ENCODE measurements at places on chromosomes 1 and 21.

GRCh38 chr1:26550946-26551345, 21.4 kb downstream of the RPS6KA1 start:
- DNase-seq: no peak

GRCh38 chr1:97164276-97164639, 442.7 kb downstream of the PTBP2 start:
- DNase-seq: no peak

DNA sequence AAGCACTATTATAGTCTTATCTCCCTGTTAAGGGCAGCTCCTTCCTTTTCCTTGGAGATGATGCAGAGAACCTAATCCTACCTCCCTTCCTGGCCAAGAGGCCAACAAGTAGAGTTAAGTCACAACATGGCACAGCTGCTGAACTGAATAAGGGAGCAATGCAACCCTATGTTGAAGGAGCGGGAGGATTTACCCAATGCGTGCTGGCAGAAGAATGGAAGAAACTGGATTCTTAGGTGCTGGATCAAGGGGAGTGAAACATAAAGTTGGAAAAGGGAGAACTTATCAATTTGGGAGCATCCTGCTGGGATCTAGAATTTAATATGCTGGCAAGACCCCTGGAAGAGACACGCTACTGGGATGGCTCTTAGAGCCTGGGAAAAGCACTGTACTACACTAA, 12.0 kb upstream of the HUNK start:
- no peak for DNase-seq

- no peak for DNase-seq
Measured at GRCh38 chr1:154253671-154254070, 18.8 kb upstream of the HAX1 start.

DNA sequence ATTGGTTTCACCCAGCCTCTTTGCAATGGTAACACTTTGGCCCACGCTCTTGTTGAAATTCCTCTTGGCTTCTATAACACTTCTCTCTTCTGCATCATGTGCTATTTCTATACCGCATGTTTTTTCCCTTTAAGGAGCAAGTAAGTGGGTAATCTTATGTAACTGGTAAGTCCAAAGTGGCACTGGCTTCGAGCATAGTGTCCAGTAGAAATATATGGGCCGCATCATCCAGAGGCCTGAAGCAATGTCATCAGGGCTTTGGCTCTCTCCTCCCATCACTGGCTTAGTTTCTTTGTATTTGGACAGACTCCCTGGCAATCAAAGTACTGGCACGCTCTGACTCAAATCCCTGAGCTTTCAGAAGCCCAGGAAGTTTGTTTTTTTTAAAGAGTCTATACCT, 17.5 kb downstream of the CHML start:
- DNase-seq: no peak

DNA sequence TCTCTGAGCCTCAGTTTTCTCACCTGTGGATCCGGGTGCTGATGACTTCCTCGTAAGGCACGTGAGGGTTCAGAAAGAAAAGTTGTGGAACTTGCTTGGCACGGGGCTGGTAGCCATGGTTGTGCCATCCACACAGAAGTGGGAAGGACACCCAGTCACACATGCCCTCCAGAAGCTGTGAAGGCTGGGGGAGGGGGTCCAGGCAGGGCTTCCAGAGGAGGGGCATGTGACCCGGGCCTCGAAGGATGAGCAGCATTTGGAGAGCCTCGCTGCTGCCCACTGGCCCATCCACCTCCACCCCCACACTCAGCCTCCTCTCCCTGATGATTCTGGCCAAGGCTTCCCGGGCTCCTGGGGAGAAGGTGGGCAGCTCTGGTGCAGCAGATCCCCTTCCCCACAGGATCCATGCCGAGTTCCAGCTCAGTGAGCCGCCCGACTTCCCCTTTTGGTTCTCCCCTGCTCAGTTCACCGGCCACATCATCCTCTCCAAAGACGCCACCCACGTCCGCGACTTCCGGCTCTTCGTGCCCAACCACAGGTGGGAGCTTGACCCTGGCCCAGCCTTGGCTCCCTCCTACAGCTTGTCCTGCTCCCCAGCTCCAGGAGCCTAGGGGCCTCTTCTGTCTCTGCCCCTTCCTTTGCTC, 9.4 kb downstream of the SELENON start:
- DNase-seq: no peak

DNA sequence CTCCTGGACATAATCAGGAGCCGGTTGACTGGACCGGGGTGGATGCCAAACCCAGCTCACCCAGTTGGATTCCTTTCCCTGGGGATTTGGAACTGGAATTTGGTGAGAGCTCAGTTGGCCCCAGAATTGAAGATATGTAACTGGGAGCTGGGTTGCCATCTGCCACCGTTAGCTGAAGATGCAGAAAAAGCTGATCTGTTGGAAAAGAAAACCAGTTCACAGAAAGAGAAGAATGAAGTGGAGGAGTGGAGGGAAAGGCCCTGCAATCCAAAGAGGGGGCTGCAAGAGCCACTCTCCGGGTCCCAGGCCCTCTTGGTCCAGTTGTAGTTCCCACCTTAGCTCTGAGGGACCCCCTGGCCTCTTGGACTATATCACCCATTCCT, 16.0 kb downstream of the TEX35 start:
- no peak for DNase-seq

DNA sequence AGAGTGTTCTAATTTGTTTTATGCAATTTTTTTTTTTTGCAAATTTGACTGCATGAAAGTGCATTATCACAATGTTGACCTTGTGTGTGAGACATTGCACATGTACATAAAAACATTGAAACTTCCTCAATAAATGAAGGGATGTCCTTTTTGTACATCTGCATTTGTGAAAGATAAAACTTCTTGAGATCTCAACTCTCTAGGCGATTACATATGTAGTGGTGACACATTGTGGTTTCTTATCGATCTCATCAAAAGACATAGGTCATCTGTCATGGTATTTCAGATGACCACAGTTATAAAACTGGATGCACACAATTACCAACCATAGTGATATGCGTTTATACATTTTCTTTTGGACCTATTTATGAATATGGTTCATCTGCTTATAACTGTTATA, 35.6 kb upstream of the C21orf91 start:
- DNase-seq: no peak

GRCh38 chr1:30412241-30413110, 310.9 kb downstream of the MATN1 start:
- peak; percentile 14 for DNase-seq

DNA sequence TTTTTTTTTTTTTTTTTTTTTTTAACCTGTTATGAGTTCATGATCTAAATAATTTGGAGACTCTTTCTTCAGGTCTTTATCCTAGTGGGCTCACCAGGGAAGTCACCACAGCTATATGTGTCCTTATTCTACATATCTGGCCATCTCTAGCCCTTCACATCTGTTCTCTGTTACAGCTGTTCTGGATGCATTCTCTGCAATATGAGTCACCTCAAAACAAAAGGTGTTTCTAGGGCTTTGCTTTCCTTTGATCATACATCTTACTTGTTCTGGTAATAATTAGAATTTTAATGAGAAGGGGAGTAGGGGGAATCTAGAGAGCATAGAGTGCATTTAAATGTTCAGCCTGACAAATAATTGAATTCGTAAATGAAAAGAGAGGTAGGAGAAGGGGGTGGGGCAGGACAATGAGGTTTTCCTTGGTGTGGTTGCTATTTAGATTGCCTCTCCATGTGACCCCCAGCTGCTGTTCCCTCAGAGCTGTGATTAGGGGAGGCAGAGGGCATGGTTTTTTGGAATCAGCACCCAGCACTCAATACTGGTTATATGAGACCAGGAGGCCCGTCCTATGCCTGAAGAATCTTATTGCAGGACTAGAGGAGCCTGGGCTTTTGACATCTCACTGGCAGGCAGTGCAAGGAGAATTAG, 8.0 kb downstream of the SYT6 start:
- no peak for DNase-seq

GRCh38 chr1:70327306-70328076, 27.0 kb downstream of the ANKRD13C start:
- DNase-seq: no peak

DNA sequence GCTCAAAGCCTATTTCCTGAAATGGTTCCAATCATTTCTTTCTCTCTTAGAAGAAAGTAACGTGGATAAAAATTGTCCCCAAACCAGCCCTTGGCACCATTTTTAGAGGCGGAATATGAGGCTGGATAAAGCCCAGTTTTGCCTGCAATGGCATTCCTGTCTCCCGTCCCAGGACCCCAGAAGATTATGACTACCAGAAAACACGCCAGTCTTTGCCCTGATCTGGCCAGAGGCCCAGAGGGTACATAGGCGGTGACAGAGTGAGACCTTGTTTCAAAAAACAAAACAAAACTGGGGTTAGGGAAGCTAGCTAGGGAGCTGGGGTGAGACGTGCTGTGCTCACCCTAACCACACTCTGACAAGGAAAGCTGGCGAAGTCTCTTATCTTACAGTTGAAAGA, at the start of gene AADACL4:
Gene AADACL4, plus strand, starts transcription at position 301 of the 400 bp plus-strand sequence. CDS start 462 bp downstream, outside the sequence.
- DNase-seq: no peak

DNA sequence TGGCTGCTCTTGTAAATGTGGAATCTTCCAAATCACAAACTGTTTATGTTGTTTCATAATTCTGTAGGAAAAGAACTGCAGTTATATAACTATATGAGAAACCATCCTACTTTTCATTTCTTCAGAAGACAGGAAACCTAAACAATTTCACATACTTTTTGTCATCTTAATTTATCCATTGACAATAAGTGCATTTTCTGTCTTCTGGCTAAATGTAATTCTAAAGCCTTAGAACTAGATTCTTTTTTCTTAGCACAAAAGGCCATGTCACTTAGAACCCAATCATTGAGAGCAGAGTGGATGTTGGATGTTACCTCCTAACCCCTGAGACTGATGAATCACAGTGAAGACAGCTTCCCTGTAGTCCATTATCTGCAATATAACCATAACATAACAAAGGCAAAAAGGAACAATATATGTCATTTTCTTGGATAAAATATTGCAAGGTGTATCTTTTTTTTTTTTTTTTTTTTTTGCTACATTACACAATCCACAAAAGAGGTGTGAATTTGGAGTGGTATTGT, 410.2 kb upstream of the PRMT6 start:
- no peak for DNase-seq

DNA sequence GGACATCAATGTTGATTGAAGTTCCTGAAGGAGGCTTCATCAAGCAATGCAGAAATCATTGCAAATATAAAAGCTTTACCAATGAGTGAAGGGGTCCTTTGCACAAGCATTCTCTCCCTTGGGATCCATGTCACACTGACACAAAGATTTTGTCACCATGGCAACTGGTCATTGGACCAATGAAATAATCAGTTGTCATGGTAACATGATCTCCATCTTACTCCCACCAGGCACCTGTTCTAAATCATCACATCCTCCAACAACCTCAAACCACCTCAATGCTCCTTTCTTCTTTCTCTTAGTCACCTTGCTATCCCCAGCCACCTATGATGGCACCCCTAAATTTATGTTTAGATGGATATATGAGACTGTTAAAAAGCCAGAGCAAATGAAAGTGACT, 13.5 kb upstream of the FOXJ3 start:
- no peak for DNase-seq

DNA sequence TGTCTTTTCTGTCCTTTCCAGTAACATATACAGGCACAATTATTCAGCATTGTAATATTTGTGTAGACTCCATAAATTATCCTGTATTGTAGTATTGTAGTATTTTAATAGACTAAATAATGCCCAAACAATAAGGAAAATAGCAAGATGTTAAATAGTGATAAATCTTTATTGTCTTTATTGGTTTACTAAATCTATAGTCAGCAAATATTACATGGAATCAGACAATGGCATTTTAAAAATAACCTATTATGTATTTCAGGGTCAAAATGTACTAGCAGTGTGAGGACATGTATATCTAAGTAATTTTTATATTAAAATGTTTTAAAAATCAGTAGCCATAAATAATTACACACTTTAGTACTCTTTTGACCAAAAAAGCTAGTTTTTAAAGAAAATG, 202.3 kb downstream of the GREM2 start:
- no peak for DNase-seq

DNA sequence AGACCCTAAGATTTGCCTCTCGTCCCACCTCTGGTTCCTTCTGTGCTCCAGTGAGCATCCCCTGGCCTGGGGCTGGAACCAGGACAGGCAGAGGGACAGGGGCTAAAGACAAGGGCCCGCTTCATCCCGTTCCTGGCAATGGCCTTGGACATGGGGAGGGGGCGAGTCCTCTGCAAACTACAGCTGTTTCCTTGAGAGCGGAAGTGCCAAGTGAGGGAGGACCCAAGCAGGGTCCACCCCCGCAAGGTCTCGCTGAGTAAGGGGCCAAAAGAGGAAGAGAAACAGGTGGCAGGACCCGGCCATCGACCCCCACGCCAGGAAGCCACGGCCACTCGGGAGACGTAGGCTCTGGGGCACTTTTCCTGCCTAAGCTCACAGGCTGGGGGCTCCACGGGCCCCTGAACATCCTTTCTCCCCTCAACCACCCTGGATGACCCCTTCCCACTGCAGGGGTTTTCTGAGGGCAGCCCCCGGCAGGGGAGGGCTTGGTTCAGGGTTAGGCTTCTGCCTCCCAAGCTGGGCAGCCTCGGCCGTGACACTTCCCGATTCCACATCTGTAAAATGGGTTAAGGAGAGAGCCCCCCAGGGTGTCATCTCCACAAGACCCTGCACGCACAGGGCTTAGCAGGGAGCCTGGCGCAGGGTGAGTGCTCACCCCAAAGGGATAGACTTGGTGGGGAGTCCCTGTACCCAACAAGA, 17.9 kb upstream of the PLEKHG5 start:
- no peak for DNase-seq

DNA sequence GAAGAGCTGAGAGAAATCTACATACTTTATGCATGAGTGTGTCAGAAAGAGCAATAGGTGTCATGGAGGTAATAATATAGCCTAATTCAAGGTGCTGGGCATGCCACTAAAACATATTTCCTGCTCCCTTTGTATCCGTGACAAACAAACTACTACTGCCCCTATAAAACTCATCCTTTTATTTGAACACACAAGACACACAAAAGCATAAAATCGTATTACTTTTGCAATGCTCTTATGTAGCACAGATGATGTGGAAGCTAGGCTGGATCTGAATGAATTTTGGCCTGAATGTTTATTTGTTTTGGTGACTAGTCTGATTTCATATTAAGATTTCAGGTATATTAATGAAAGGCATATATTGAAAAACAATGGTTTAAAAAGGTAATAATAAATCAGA, 239.3 kb upstream of the NEGR1 start:
- no peak for DNase-seq

GRCh38 chr1:55059302-55060132, 20.2 kb downstream of the PCSK9 start:
- DNase-seq: no peak

DNA sequence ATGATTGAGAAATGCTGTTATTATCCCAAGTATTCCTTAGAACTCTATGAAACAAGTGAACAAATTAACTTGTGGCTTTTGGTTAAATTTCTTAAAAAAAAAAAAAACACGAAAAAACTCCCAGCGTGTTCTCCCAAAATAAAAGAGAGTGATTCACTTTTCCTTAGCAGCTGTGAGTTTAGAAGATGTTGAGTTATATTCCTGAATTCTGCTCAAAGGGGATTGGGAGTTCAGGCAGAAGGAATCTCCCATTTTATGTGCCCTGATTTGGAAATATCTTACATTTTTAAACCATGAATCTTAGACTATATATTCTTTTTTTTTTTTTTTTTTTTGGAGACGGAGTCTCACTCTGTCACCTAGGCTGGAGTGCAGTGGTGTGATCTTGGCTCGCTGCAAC, 34.3 kb downstream of the SMG7 start:
- DNase-seq: no peak

Data from activated T-cell treated with anti-CD3 and anti-CD28 coated beads, Interleukin-2, amount 50 U/mL, for 24 hours (primary cell).